ENCODE measurements at places on chromosomes 13 and 19.

DNA sequence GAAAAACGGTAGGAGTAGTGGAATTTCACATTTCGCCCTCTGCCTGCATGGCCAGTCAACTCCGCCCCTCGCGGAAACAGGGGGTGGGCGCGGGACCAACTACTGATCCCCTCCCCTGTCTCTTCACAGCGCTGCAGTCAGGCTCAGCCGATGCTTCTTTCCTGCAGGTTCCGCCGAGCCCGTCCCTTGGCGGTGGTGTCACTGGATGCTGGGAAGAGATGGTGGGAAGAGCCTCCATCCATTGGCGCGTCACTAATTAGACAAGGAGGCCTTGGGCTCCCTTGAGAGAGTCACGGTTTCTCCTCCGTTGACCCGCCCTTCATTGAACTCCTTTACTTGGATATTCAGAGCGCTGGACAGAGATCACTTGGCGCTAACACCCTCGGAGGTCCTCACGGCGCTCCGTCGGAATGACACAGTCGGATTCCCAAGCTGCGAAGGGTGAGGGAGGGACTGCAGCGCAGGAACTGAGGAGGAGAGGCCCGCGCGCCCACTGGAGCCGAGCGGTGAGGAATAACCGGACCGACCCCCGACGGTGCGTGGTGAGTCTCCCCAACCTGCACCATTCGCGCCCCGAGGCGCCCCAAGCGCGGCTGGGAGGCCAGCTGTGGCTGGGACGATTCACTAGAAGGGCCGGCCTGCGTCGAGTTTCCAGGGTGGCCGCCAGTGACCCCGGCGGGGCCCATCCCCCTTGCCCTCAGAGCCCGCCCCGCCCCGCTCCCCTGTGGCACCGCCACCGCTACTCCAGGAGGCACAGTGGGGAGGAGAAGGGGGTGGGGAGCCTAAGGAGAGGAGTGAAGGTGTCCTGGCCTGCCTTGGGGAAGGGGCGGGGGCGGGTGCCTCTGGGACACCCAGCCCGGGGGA is 11.2 kb upstream of the CEACAM21 start:
- no peak for DNase-seq

- DNase-seq, result no peak
These were observed 155.6 kb downstream of the POSTN start for GRCh38 chr13:37442996-37443395.

GRCh38 chr19:10878253-10878652 is 6.9 kb downstream of the CARM1 start:
- DNase-seq, result no peak

DNA sequence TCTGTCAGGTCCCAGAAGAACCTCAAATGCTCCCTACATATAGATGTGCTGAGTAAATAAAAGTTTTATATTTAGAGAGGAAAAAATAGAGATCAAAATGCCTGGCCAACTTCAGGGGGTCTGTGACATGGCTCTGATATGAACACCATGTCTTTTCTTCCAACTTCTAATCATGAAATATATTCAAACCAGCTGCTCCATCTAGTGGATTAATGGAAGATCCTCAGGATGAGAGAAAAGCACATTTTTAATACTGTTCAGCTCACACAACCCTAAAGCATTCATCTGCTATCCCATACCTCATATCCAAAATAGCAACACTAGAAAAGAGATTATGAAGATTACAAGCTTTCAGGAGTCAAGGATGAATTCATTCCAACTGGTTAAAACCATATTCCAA is 56.0 kb upstream of the DOCK9 start:
- DNase-seq, result peak; percentile 64

- no peak for DNase-seq
These were observed 58.9 kb upstream of the SLC7A1 start for GRCh38 chr13:29654384-29654783.

DNA sequence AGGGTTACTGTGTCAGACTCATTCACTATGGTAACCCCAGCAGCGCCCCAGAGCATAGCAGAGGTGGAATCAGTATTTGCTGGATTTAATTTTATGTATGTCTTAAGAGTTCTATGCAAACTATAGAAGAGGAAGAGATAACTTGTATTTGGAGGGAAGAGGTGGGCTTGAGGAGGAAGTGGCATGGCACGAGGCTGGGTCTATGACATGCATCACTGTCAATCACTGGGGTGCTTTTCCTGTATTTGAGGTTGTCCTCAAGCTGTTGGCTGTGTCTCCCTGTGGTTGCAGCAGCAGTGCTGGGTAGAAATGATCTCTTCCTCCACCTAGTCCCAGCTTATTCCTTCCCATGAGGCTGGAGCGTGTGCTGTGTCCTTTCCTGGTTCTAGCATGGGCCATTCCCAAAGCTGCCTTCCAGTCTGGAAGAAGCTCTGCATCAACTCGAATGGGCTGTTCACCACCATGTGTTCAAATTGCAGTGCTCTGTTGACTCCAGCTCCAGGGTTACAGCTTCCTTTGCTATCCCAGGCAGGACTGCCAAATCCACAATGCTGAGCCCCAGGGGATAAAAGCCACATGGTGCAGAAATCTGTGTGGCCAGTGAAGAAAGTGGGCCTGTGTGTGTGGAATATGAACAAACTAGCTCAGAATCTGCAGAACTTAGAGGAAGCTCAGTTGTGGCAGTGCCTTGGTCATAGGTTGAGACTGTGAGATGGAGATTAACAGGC is 73.1 kb upstream of the MTIF3 start:
- no peak for DNase-seq

DNA sequence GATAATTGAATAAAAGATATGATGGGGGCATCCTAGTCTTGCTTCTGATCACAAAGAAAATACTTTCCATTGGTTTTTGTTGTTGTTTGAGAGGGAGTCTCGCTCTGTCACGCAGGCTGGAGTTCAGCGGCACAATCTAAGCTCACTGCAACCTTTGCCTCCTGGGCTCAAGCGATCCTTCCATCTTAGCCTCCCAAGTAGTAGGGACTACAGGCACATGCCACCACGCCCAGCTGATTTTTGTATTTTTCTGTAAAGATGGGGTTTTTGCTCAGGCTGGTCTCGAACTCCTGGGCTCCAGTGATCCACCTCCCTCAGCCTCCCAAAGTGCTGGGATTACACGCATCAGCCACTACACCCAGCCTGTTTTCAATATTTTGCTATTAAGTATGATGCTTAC is 17.1 kb upstream of the PSMC4 start:
- DNase-seq, result no peak

DNA sequence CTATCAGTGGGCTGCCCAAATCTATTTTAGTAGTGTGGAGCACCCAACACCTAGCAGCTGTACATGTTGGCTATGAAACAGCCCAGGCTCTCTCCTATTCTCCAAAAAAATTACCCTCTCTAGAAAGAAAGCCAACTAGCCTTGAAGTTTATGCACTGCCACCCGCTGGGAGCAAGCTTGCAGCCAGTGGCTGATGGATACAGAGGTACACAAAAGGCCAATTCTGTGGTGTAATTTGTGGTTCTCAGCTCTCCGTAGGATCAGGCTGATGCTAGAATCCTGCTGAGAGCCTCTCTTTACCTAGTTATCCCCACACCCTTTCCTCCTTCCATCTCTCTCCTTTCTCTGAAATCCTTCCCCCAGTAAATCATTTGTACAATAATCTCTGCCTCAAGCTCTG is 1120.7 kb downstream of the DIAPH3 start:
- DNase-seq, result no peak

DNA sequence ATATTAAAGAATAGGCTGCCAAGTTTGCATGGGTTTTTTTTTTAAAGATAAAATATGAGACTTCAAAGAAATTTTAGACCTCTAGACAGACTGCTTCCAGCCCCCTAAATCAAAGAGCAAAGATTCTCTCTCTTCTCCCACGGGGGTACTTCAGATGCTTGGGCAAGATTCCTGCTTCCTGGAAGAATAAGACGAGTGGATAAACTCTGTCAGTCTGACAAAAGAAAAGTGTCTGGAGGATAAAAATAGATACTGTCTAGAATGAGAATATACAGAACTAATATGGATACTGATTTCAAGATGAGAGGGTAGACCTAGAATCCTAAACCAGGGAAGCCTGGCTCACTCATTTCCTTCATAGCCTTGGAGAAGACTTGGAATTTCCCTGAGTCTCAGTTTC is 435.1 kb downstream of the FOXO1 start:
- DNase-seq, result no peak

- DNase-seq, result no peak
These were observed 87.9 kb downstream of the URI1 start for GRCh38 chr19:30029721-30030510.

DNA sequence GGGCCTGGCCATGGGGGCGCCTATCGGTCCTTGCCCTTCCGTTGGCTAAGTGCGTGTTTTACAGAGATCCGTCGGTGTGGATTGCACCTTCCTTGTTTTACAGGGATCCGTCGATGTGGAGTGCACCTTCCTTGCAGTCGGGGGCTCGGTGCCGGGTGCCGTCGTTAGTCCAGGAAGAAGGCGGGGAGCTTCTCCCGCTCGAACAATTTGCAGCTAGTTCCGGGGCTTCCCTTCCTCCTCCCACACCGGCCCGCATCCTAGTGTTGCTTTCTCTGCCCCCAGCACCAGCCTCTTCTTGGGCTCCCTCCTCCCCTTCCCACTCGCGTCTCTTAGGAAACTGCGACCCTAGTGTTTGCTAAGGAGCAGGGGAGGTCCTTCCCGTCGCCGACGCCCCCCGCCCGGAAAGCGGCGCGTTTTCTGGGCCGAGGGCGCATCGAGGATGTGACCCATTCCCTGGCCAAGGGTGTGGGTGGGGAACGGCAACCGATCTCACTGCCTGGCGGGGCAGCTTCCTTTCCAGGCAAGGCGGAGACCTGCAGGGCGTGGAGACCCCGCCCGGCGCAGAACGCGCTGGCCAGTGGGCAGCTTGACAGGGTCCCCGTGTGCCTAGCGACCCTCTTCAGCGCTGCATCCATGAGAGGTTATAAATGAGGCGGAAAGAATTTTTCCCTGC is 75.7 kb upstream of the ZNF91 start:
- DNase-seq, result no peak

DNA sequence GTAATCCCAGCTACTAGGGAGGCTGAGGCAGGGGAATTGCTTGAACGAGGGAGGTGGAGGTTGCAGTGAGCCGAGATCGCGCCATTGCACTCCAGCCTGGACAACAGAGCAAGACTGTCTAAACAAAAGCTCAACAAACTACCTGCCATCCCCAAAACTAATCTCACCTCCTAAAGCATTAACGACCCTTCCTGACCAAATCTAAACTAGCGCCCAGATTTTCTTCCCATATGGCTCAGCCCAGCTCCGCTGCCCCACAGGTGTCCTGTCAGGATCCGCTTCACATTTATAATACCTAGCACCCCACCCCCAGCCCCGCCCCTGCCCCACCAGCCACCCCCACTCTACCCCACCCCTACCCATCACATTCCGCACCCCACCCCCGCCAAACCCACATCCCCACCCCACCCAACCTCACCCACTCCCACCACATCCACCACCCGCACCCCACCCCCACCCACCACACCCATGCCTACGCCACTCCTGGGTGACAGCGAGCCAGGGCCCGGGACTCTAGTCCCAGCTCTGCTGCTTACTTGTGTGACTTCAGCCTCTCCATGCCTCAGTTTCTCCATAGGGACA is 599 bp downstream of the C19orf12 start:
- no peak for DNase-seq

GRCh38 chr19:54620464-54620863 is 9.8 kb upstream of the LILRB1 start:
- no peak for DNase-seq

- DNase-seq, result peak; percentile 76
These were observed 35.6 kb upstream of the PSPC1 start for GRCh38 chr13:19818223-19818842.

GRCh38 chr19:16100524-16100923 is 11.2 kb upstream of the RAB8A start:
- no peak for DNase-seq
